ENCODE measurements at places on chromosomes 3 and 15.

GRCh38 chr3:141218162-141218835, 13.3 kb upstream of the PXYLP1 start:
- DNase-seq: no peak

DNA sequence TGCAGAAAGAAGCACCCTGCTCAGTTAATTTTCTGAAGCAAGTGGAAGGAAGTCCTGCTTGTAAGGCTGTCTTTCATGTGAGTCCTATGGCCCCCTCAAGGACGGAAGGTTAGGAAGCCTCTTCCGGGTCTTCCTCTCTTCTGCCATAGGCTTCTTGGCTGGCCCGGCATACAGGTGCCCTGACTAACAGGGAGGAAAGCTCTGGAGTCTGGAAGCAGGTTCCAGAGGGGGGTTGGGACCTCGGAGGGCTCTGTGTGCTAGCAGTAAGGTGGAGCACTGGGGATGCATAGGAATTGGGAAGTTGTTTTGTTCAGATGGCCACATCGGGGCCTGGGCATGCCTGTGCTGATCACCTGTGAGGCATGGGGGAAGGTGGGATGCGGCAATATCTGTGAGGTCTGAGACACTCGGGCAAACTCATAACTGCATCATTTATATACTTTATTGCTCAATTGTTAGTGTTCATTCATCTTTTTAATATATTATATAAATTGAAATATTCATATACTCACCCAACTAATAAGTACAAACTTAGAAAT, 49.6 kb downstream of the TRAK1 start:
- DNase-seq: no peak

- no peak for DNase-seq
These were observed 6.9 kb upstream of the EOGT start for GRCh38 chr3:69020424-69020823.

GRCh38 chr15:52262364-52262763, 33.2 kb downstream of the MYO5C start:
- DNase-seq: no peak

DNA sequence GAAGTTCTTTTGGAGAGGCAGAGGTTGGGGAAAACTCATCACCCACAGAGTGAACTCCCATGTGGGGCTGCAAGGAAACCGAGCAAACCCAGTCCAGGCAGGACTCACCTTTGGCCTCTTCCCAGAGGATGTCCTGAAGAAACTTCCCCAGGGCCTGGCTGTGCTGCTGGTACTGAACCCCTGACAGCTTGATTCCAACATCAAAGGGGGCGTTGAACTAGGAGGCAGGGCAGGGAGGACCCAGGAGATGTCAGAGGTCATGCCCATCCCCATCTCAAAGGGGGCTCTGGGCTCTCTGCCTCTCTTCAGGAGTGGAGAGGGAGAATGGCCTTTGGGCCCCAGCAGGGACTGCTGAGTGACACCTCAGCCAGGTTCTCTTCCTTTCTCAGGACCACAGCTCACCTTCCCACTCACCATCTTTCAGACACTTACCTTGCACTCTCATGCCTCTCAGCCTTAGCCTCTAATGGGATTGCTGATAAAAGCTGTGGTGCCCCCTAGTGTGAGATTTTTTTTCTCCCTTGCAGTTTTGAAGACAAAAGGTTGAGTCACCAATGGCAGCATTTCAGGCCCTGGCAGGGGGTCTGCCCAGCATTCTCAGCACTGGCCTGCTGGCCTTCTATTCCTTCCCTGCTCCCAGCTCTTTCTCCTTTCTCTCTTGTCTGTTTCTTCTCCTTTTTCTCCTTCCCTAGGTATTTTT, 6.0 kb downstream of the GHRL start:
- no peak for DNase-seq

DNA sequence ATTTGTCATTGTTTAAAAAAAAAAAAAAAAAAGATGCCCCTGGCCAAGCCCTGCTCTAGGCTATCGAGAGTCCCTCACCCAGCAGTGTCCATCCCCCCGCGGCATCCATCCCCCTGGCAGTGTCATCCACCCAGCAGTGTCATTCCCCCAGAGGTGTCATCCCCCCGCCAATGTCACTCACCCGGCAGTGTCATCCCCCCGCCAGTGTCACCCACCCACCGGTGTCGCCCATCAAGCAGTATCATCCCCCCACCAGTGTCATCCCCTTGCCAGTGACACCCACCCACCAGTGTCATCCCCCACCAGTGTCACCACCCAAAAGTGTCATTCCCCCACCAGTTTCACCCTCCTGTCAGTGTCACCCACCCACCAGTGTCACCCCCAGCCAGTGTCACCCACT, 99.3 kb upstream of the PRR20G start:
- DNase-seq: peak; percentile 53

DNA sequence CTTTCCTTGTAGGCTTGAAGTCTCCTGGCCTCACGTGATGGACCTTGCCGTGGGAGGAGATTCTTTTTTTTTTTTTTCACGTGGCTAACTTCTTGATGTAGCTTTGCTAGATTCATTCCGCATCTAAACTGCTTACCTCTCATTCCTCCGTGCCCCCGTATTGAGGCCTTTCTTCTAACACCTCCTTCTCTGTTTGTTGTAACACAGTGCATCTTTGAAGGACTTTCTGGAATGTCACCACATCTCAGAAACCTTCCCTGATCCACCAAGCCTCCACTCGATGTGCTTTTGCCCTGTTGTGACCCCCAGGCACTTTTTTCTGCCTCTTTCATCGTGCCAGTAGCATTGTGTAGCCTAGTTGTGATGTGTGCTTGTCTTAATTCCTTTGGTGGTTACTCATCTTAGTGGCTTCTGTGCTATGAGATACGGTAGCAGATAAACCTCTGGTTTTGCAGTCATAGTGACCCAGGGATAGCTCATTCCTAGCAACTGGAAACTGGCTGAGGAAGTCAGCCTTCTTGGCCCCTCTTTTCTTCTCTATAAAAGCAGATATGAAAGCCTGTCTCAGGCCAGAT, 1.6 kb upstream of the BNC1 start:
- no peak for DNase-seq

DNA sequence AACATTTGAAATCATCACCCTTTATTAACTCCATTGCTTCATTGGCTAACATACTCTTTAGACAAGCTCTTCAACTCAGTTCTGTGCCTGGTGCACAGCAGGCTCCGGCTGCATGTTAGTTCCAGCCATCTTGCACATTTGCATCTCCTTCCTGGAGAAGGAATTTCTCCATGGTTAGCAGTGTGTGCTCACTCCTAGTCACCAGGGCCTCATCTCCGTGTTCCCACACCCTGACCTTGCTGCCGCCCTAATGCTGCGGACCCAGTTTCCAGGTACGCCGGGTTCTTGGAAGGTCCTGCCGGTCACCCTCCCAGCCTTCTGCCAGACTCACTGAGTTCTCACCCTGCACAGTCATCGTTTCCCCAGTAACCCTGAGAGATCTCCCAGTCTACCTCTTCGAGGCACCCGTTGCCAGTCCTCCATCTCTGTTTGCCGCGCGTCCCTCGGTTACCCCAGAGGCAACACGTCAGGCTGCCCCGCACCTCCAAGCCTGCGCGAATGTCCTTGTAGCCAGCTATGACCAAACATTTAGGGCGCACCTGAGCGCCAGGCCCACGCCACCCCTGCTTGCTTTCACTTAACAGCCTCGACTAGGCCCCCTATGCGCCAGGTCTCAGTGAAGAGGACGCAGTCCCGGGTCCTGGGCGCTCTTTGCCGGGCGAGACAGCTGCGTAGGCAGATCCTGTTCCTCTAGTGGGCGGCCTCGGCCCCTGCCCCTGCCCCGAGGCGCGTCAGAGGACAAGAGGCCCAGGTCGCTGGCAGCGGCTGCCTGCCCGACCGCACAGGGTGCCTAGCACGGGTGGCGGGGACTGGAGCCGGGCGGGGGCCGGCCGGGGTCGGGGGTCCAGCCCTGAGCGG, 747 bp upstream of the ZNF592 start:
- peak; percentile 89 for DNase-seq

DNA sequence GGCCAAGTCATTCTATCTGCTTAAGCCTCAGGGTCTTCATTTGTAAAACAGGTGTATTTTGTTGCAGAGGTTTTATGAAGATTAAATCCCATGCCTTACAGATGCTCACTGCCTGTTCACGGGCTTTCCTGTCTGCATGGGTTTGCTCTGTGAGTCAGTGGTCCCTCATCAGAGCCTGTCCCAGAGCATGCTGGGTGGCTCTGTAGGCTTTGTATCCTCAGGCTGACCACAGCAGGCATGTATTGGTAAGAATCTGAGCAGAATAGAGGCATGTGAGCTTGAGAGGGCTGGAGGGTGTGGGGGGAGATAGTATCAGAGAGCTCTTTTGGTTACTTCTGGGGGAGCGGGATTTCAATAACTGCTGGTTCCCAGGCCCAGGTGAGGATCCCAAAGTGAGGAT, 45.4 kb upstream of the PLXNA1 start:
- DNase-seq: no peak

- DNase-seq: no peak
These were observed 3.2 kb upstream of the FLNB start for GRCh38 chr3:58004973-58005372.

DNA sequence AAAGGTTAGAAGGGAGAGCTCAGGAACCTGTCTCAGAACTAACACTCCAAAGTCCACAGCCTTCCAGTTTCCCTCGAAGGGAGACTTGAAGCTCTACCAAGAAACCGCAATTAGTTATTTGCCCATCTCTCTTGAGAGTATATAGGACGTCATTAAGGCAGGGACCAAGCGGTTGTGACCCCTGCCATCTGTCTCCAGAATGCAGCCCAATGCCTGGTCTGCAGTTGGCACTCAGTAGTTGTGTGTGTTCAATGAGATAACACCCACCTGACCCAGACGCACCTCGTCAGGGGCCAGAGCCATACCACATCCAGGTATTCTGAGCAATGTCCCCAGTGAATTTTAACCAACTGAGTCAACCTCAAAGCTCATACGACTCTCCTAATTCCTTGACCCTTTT, 251.0 kb downstream of the VPS13C start:
- no peak for DNase-seq

DNA sequence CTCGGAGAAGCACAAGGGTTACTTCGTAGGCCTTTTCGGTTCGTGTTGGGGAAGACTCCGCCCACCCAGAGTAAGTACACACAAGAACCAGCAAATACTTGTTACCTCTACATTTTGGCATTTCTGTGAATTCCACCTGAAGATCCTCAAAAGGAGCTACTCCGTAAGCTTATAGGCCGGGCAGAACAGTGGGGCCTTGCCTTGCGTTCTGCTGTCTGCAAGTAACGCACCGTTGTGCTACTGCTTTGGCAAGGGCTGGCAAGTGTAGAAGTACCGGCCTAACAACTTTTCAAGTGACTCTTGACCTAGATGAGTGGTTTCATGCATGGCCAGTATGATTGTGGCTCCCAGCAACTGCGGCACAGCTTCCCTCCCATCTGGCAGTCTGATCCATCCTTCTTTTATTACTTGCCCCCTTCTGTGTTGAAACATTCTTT, 6.4 kb upstream of the DNAAF4 start:
- no peak for DNase-seq

GRCh38 chr3:16547561-16548357, 34.3 kb upstream of the RFTN1 start:
- no peak for DNase-seq

GRCh38 chr3:18134386-18135059, 290.6 kb downstream of the SATB1 start:
- no peak for DNase-seq

- no peak for DNase-seq
These were observed 47.6 kb upstream of the ANP32A start for GRCh38 chr15:68868296-68868695.

GRCh38 chr3:129016356-129016719, 15.2 kb downstream of the EFCC1 start:
- DNase-seq: no peak

GRCh38 chr15:89504166-89504565, 7.8 kb upstream of the RHCG start:
- peak; percentile 32 for DNase-seq

GRCh38 chr3:8283193-8283592, 218.4 kb upstream of the LMCD1 start:
- no peak for DNase-seq

DNA sequence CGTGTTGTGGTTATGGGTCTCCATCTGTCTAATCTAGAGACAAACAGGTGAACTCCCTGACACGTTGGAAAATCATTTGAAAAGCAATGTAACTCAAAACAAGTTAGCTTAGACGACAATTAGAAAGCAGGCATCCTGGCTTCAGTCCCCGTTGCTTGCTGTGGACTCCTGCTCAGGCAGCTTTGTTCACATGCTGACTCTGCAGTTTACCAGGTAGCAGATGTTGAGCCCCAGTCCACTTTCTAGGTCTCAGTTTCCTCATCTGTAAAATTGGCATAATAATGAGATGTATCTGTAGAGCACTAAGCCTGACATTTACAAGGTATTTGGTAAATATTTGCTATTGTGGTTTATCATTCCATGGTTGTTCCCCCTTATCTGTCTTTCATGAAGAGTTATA, 327.2 kb upstream of the CHRM5 start:
- DNase-seq: no peak

GRCh38 chr3:82080261-82080660, 318.8 kb upstream of the GBE1 start:
- no peak for DNase-seq

DNA sequence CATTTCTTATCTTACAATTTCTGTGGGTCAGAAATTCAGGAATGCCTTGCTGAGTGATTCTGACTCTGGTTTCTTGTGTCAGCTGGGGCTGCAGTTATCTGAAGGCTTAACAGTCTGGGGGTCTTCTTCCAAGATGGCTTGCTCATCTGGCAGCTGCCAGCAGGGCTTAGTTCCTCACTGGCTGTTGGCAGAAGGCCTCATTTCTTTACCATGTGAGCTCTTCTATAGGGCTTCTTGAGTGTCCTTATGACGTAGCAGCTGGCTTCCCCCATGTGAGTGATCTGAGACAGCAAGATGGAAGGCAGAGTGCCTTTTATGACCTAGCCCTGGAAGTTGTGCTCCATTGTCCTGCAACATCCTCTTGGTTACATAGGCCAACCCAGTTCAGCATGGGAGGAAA, 82.0 kb upstream of the PDZRN3 start:
- DNase-seq: no peak

DNA sequence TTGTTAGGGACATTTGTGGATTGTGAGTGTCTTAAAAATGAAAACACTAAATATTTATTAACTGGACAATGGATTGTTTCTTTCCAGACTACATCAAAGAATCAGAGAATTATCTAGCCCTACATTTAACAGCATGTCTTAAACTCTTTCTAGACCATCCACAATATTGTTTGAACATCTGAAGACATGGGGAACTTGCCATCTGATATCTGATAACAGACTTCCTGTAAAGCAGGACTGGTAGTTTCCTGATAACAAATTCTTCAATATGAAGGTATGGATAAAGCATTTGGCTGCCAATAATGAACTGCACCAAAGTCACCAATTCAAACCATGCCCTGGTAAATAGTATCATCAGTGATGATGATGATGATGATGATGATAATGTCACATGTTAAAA, 26.2 kb upstream of the HACD2 start:
- DNase-seq: no peak

- no peak for DNase-seq
These were observed 10.1 kb downstream of the COL8A1 start for GRCh38 chr3:99648516-99648915.

DNA sequence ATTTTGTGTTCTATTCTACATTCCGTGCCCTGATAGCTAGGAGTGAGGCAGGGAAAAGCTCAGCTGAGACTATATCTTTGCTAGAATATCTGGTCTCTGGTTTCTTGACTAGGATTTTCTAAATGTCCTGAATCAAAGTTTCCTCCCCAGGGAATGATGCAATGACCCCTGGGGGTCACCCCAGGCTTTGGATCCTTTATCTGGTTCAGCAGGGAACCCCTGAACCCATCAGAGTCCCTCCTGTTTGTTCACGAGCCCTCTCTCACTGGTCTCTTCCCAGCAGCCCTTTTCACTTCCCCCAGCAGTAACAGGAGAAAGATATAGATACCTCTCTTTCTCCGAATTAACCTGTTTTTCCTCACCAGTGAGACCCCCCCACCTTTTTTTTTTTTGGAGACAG, 14.3 kb downstream of the TM2D3 start:
- no peak for DNase-seq

- DNase-seq: no peak
These were observed 849.3 kb downstream of the ROBO1 start for GRCh38 chr3:78918361-78919020.

Measured in suprapubic skin (tissue), 4 donors.